ENCODE measurements at places on chromosomes 5 and 9. TPM values are rescaled to one million over a fixed set of nuclear protein-coding genes. Genes with fewer than 3 reads are reported as not detected.

Gene ADAMTSL1
- total RNA-seq: 4.2 TPM

Gene CD14
- total RNA-seq: not detected

Gene DNAI1
- not detected for total RNA-seq

Gene PCDHGB1
- total RNA-seq: 4.9 TPM

Gene IL13
- not detected for total RNA-seq

Gene ZNF462
- 17.8 TPM for total RNA-seq

Gene MEIKIN
- not detected for total RNA-seq
